ENCODE measurements at places on chromosomes 6 and 20. TPM values are rescaled to one million over a fixed set of nuclear protein-coding genes. Genes with fewer than 3 reads are reported as not detected.

The ZNF165 gene
- 0.45 TPM for total RNA-seq

The MAPK13 gene
- total RNA-seq = 7.6 TPM

The PPIL6 gene
- total RNA-seq = 2.4 TPM

The MCHR2 gene
- total RNA-seq = not detected

The GNAS-AS1 gene
- total RNA-seq = 1.2 TPM

The USP49 gene
- 0.84 TPM for total RNA-seq

The KIF6 gene
- total RNA-seq = 0.17 TPM

The CCN2 gene
- total RNA-seq = 76.4 TPM

The PPP1R16B gene
- not detected for total RNA-seq

The LYRM2 gene
- total RNA-seq = 16.5 TPM

The COL9A1 gene
- total RNA-seq = not detected

The SLC26A8 gene
- total RNA-seq = not detected

The OPN5 gene
- not detected for total RNA-seq

The PGC gene
- not detected for total RNA-seq

The MED23 gene
- total RNA-seq = 13.2 TPM

The PABPC1L gene
- total RNA-seq = 10.1 TPM

The FHL5 gene
- not detected for total RNA-seq

The WFDC5 gene
- not detected for total RNA-seq

The BPIFB2 gene
- total RNA-seq = not detected

The PXDC1 gene
- 40.9 TPM for total RNA-seq

The MEP1A gene
- total RNA-seq = not detected

The TCP11 gene
- total RNA-seq = 0.15 TPM

The RAB22A gene
- 8.1 TPM for total RNA-seq

The PKIB gene
- total RNA-seq = 0.59 TPM

The PSORS1C2 gene
- not detected for total RNA-seq

All from bronchus fibroblast of lung (primary cell).